NCI-H1417 treated with DMSO at 0.1 percent for 48 hours (cell line): ENCODE measurements at places on chromosomes 2 and 18.

DNA sequence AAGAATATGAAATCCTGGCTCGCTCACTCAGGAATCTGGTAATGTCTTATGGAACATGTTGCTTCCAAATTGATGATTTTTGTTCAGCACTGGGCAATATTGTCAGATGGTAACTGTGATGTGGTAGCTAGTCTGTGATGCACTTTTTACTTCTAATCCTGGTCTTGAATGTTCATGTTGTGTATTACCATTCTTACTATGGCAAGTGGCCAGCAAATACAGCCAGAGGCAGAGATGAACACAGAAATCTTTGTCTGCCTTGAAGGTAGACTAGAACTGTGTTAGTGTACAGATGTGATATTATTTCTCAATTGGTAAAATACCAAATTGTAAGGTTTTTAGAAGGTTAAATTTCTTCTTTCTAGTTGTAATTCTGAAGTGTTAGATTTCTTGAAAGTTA lies 83.3 kb downstream of the UBE2E3 start:
- DNase-seq, result no peak

DNA sequence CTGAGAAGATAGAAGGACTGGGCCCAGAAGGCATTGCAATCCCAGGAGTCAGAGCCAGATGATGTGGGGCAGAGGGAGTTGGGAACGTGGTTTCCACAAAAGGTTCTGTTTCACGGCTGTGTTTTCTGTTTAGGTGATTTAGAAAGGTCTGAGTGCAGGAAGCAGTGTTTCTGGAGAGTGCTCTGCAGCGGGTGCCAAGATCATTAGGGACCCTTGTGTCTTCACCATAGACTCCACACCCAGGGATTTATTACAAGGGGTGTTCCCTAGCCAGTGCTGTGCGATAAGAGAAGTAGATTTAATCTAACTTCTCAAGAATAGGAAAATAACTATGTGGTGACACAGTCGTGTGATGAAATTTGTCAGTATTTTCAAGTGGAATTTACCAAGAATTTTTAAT lies 221.1 kb upstream of the TPO start:
- DNase-seq, result no peak

- no peak for DNase-seq
Observed at GRCh38 chr18:75757951-75758350, 330.4 kb upstream of the SMIM21 start.

GRCh38 chr2:79327460-79327859 lies 167.9 kb upstream of the REG3A start:
- DNase-seq, result no peak

DNA sequence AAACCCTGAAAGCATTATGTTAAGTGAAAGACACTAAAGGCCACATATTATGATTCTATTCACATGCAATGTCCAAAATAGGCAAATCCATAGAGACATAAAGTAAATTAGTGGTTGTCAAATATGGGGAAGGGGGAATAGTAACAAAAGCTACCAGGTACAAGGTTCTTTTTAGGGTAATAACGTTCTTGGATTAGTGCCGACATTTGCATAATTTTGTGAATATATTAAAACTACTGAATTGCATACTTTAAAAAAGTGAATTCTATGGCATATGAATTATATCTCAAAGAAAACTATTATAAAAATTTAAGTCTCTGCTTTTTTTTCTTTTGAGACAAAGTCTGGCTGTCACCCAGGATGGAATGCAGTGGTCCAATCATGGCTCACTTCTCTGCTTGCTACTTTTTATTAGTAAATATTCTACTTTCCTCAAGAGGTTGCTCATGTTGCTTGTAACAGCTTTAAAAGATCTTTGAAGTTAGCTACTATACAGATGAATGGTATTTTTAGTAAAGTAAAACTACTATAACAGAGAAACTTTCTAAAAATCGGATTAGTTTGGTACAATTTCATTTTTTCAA lies 2.5 kb downstream of the SESTD1 start:
- DNase-seq, result no peak

DNA sequence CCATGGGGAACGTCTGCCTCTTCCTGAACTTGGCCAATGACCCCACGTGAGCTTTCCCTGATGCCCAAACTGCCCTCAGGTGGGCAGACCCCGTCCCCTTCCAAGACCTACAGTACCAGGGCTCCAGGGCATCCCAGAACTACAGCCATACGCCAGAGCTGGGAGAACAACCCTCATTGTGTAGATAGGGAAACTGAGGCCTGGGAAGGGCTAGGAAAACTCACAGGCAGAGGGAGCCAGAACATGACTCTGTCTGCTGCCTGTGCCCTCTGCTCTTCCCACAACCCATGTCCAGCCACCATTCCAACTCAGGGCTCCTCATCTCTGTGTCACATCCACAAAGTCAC lies 16.8 kb upstream of the ANKRD53 start:
- DNase-seq, result no peak

GRCh38 chr2:201618744-201619662 lies 24.3 kb downstream of the TMEM237 start:
- peak; percentile 12 for DNase-seq

- DNase-seq, result no peak
Observed at GRCh38 chr18:79955302-79956075, 4.0 kb upstream of the SLC66A2 start.

DNA sequence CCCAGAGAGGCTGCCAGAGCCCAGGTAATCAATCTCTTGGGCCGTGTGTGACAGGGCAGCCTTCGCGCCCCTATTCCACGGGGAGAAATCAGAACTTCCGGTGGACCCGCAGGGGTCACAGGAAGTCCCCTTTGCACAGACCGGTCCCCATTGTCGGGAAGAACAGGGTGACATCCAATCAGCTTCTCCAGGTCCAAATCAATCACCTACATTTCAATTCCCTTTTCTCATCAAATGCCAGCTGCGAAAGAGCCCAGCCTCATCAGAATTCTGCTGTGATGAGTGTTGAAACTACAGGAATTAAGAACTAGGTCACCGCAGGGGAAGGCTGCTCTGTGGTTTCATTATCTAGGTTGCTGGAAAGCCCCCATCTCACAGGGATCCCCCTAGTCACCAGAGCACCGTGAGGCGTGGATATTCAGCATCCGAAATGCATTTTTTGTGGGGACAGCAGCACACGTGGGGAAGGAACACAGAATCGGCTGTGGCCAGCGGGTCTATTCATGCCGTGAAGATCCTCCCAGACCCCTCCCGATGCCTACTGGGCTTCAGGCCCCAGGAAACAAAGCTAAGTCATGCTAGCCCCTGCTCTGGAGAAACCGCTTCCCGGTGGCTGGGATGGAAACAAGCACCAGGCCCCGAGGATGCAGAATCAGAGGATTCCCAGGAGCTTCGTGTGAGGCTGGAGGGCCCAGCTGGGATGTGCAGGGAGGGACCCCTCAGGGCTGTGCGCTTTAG lies 193.7 kb upstream of the ID2 start:
- DNase-seq, result no peak

GRCh38 chr2:240597054-240597418 lies 10.5 kb downstream of the CAPN10 start:
- DNase-seq, result no peak

DNA sequence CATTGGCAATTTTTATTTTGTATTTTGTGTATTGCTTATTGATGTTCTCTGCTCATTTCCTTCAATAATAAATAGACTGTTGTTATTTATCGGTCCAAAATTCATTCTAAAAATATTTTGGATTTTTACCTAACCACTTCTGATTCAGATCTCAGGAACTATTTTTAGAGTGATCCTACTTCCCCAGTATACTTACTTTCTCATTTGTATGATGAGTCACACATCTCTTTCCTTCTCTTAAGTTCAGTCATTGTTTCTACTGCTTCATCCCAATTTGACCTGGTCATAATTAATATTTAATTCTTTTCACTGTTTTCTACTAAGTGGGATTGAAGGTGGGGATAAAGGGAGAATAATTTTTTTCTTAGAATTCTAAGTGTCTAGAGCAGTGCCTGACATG lies 75.1 kb downstream of the AGPS start:
- DNase-seq, result no peak

- no peak for DNase-seq
Observed at GRCh38 chr2:138116456-138116855, 152.2 kb downstream of the HNMT start.

DNA sequence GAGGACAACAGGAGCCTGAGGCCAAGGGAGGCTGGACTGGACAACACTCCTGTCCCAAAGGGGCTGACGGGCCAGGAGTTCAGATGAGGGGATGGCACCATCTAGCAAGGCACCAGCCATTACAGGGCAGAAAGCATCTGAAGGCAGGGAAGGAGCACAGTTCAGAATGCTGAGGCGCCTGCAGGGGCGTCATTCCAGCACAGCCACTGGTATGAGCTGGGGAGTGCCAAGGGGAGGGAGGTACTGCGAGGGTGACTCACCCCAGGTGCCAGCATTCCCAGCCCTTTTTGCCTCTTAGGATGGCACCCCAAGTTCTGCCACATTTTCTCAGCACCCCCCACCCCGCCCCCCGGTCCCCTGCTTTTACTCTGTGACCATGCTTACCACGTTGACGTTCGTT lies 129.8 kb upstream of the EPAS1 start:
- DNase-seq, result no peak

GRCh38 chr18:4888251-4889040 lies 308.6 kb downstream of the AKAIN1 start:
- DNase-seq, result no peak

DNA sequence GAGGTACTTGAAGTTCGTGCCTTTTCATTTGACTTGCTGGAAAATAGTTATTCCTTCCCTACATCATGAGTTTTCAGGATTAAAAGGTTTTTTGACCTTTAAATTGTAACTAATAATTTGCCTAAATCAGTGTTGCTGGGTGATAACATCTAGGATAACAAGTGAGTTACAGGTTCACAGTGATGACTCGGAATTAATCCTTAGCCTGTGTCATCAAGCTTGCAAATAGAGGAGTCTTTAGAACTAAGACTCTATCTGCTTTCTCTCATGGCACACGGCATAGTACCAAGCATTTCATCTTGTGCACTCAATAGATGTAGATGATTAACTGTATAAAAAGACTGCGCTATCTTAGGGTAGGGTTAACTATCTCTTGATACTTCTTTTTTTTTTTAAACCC lies 79.5 kb downstream of the CAMKMT start:
- DNase-seq, result no peak

DNA sequence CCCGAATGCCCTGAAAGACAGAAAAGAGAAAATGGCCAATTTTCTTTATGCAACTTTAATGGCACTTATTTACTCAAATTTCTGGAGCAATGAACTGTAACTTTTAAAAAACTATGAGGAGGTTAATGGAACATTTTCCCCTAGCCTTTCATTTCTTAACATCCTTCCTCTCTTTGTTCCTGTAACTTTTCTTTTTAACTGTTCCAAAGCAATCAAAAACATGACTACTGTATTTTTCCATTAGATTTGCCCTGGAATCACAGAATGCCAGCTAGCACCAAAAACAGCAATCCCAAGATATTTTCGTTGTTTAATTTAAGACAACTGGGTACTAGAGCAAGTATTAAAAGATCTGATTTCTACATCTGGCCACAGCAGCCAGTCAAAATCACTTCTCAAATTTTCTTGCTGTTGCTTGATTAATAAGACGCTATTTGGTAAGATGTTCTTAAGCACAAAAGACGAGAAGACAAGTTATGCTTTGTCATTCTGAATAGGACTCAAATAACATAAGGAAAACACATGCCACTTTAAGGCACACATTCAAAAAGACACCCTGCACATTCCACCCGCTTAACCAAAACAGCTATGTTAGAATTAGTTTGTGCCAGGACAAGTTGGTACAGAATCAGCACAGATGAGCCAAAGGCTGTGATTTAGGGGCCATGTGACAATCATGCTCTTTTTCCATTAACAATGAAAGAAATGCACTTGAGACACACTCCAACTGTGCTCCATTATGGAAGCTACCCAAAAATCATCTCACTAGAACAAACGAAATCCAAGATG lies 3.6 kb downstream of the STARD7 start:
- no peak for DNase-seq

GRCh38 chr2:170502361-170503130 lies 212.6 kb upstream of the SP5 start:
- DNase-seq, result no peak

- DNase-seq, result no peak
Observed at GRCh38 chr18:1595195-1595594, 690.5 kb downstream of the ADCYAP1 start.

DNA sequence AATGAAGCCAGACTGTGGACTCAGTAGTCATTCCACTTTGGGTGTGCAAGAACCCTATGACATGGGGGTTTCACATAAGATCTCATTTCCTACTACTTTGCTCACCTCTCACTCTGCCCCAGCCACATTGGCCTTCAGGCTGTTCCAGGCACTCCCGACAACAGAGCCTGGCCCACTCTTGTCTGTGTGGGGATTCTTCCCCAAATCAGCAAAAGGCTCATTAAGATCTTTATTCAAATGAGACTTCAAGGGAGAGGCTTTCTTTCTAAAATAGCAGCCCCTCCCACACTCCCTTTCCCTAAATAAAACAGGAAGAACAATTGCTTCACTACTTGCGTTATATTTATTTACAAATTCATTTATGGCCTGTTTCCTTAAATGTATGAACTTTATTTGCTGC lies 3.5 kb upstream of the CDC42EP3 start:
- no peak for DNase-seq

GRCh38 chr2:10495988-10496313 lies 47.8 kb upstream of the ODC1 start:
- no peak for DNase-seq

- no peak for DNase-seq
Observed at GRCh38 chr2:160870729-160871465, 289.3 kb upstream of the TANK start.

DNA sequence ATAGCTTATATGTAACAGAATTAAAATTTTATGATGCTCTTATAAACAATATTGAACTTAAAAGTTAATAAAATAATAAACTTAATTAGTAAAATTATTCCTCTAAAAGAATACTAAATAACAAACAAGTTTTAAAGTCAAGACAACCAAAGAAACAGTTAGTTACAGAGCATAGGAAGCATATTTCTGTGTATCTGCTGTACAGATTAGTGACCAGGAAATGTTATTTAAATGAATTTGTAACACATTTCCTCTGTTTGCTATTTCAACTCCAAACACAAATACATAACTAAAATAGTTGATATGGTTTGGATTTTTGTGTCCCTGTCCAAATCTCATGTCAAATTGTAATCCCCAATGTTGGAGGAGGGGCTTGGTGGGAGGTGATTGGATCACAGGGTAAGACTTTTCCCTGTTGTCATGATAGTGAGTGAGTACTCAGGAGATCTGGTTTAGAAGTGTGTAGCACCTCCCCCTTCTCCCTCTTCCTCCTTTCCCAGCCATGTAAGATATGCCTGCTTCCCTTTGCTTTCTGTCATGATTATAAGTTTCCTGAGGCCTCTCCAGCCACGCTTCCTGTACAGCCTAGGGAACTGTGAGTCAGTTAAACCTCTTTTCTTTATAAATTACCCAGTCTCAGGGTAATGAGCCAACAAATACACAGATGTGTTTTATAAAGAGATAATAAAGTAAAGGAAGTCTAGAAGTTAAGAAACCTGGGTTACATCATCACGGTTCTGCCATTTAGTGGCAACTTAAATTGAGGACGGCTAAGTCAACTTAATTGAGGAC lies 51.8 kb downstream of the ROCK2 start:
- no peak for DNase-seq

GRCh38 chr18:27717816-27718215 lies 459.1 kb downstream of the CDH2 start:
- DNase-seq, result no peak

GRCh38 chr2:1642066-1642861 lies 102.1 kb downstream of the PXDN start:
- no peak for DNase-seq

GRCh38 chr2:235054475-235054874 lies 102.7 kb downstream of the SH3BP4 start:
- DNase-seq, result no peak
